Non-pigmented ciliary epithelial cell (primary cell): ENCODE measurements at places on chromosomes 2 and 18.

DNA sequence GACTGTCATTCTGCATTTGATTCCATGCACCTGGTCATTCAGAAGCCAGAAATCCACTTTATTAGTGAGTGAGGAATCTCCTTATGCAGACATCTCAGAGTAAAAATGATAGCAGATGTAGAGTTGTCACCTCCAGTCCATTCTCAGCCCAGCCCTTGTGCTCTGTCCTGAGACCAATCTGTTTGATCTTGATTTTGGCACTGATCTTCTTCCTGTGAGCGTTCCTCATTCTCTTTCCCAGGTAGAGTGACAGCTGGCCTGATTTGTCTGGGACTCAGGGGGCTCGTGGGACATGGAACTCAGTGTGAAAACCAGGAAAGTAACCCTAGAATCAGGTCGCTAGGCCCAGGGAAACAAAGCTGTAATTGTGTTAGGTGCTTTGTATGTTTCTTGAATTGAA is 8.9 kb downstream of the ARHGAP25 start:
- no peak for DNase-seq

DNA sequence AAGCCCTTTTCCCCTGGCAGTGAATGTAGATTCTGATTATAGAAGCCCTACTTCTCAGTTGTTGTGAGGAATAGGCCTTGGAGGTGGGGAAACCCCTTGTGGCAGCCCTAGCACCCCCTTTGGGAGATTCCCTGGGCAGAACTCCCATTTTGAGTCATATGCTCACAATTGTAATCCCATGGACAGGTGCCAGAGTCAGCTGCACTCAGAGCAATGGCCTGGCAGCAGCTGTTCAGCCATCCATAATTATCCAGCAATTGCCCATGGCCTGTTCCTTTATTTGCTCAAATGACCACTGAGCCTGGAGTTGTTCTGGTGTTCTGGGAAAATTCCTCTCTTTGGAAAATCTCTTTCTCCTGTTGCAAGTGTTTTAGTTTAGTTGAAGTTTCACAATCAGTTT is 71.7 kb downstream of the PTRHD1 start:
- DNase-seq: peak; percentile 56

- DNase-seq: no peak
Measured at GRCh38 chr18:34780856-34781255, 70.8 kb downstream of the DTNA start.

- no peak for DNase-seq
Measured at GRCh38 chr2:46364797-46365457, 67.7 kb downstream of the EPAS1 start.

DNA sequence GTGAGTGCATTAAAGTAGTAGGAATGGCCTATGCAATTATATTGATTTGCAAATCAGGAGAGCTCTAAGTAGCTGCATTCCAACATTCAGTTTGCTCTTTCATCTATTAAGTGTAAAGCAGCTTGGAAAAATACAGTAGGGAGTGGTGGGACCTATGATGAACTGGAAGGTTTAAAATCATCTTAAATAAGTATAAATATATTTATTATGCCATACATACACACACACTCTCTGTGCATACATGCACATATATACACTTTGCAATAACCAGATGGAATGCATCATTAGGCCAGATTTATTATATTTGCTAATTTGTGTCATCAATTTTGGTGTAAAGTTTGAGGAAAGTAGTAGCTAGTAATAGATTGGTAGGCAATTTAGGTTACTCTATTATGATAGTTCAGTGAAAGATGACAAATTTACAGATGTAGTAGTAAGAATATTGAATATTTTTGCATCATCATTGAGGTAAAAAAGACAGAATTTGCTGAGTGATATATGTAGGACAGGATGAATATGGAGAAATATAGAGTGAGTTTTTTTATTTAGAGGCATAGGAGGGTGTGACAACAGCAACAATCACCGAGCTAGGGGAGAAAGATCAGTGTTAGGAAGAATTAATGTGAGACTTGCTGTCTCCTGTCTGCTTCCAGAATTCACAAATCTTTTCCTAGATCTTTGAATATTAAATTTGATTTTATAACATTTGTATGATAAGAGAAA is 961.0 kb upstream of the CDH2 start:
- DNase-seq: no peak

GRCh38 chr2:238997684-238998083 is 149.8 kb downstream of the TWIST2 start:
- DNase-seq: no peak

DNA sequence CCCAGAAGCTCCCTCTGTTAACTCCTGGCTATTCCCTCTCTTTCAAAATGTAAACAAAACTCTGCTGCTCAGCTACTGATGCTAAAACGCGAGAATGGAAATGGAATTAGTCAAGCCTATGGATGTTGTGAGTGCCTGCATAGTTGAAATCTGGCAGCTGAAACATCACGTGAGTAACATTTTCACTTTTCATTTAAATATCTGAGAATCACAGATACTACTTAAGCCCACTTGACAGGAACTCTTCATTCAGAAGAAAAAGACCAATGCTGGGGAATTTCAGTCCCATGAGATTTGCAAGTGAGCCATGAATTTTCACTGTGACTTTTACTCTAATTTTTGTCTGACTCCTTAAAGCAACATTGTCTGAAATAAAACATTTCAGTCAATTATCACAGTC is 215.3 kb upstream of the SESTD1 start:
- DNase-seq: no peak

DNA sequence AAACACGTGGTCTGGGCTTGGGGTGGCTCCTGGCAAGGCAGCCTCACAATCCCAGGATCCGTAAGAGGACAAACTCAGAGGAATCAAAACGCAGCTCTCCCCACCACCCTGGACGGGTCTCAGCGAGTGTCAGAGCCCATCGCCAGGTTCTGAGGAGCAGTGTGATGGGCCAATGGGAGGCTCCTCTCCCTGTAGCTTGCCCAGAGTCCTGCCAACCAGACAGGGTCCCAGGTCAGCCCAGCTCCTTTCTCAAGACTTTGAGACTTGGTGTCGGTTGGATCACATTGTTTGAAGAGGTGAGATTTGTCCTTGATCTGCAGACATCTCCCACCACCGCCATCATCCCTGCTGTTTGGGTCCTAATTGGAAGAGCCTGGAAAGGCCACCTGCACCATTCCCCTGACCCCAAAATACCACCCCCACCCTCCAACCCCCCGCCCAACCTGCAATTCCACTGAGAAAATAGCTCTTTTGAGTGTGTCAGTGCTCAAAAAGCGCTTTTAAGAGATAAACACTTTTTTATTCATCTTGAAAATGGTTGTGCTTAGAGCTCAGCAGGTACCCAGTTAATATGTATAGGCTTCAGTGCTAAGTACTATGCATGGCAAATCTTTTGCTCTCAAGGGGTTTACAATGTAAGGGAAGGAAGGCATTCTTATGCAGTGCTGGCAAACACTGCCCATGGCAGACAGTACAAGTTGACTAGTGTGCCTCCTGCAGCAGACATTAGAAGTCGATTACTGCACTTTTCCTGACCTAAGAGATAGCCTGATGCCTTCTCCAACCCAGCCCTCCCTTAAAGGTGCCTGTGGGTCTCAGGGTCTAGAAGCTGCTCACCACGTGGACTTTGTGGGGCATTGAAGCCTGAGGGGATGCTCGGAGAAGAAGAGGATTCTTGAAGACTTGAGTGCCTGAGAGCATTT is 50.6 kb downstream of the GLI2 start:
- no peak for DNase-seq

DNA sequence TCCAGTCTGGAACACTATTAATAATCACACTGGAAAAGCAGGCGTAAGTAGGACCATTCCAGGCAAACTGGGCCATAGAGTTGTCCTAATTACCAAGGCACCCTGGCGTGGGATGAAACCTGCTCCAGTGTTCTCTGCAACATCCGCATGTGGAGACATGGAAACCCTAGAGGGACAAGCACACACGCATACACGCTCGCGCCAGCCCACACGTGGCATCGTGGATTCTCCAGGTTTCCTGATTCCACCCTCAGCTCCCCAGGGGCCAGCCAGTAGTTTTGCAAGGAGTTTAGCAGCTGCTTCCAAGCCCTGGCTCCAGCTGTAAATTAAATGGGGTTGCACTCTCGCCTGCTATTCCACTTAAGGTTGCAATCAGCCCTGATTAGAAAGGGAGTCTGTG is 127.7 kb downstream of the DYSF start:
- DNase-seq: no peak

GRCh38 chr2:61471905-61472805 is 1.3 kb upstream of the USP34 start:
- no peak for DNase-seq

GRCh38 chr2:216827073-216827720 is 32.7 kb downstream of the TNP1 start:
- DNase-seq: no peak
